ENCODE measurements at places on chromosomes 13 and 19. TPM values are rescaled to one million over a fixed set of nuclear protein-coding genes. Genes with fewer than 3 reads are reported as not detected.
A peak's percentile ranks its signal among the peaks of the same experiment; 100 is the strongest.

DNA sequence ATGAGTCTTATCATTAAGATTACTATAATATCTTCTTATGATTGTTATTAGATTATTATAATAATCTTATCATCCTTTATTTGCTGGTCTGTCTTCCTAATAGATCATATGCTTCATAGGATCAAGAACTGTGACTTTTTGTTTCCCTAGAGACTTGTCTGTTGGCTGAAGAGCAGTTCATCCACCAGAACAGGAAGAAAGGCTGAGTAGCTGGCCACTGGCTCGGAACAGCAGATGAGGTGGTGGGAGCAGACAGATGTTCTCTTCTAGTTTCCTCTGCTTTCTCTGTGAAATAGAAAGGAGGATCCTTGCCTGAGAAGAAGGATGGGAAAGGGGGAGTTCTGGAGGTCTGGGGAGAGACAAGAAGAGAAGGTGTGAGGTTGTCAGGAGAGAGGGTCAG is 120.0 kb downstream of the CCNA1 start:
- DNase-seq, result no peak

- DNase-seq, result no peak
Measured at GRCh38 chr13:80033286-80033685, 307.6 kb downstream of the SPRY2 start.

DNA sequence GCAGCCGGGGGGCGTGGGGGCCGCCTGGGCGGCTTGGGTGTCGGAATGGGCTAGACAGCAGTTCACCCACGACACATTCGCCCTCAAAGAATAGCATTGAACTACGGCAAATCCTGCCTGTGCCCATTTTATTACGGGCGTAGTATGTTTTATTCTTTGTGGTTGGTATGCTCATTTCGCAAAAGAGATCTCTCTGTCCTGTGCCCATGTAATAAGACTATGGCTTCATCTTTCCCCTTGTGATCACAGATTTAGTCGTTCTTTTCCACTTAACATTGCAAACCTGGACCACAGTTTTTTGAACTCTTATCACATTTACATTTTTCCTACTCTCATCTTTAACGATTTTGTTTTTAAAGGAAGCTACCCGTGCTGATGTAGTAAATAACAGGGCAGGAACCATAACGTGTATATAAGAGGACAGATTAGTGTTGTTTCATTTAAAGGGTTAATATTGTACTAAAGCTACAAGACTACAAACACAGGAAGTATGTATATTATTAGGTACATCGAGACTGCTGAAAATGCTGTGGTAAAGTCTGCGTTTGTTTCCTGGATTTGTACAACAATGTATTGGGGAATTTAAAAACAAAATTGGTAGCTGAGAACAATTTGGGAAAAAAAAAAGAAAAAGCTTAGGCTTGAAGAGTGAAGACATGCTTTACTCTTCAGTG is 3.2 kb upstream of the MYCBP2 start:
- DNase-seq, result no peak

DNA sequence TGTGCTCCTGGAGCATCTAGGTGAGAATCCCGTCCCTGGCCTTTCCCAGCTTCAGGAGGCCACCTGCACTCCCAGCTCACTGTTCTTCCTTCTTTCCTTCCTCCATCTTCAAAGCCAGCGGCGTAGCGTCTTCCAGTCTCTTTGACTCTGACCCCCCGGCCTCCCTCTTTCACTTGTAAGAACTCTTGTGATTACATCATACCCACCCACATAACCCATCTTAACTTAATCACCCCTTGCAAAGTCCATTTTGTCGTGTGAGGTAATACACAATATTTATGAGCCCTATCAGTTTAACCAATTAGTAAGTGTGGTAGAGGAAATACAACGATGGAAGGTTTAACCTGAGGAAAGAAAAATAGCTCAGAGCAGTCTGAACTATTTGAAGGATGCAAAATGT is 4.6 kb upstream of the CDC16 start:
- no peak for DNase-seq

GRCh38 chr13:90485436-90485835 is 862.1 kb upstream of the MIR17HG start:
- DNase-seq, result peak; percentile 45

DNA sequence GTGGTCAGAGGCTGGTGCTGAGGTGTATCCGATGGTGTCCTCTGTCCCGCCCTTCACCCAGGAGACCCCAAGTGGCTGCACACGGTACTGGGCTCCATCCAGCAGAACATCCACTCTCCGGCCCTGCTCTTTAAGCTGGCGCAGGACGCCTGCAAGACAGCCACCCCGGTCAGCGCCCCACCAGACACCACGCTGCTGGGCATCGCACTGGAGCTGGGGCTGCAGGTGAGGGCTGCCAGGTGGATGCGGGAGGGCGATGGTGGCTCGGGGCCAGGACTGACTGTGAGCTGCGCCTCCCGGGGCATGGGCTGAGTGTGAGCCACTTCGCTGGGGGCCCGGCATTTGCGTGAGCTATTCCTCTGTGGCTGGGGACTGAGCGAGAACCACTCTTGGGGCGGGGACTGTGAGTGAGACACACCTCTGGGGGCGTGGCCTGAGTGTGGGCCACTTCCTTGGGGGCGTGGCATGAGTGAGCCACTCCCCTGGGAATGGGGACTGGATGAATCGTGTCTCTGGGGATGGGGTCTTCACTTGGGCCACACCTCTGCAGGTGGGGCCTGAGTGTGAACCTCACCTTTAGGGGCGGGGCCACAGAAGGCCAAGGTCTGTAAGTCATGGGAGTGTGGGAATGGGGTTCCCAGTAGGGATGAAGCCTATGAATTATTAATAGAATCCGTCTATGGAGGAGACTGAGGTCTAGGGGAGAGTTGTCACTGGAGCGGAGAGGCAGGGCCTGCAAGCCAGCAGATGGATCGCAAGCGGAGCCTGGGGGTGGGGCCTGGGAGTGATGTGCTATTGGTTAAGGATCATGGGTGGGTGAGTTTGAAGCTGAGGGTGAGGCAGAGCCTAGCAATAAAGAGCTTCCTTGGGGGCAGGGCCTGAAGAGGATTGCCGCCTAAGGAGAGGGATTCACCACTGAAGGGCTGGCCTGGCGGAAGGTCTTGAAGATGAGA is 30.5 kb downstream of the ZSWIM4 start:
- peak; percentile 50 for DNase-seq

DNA sequence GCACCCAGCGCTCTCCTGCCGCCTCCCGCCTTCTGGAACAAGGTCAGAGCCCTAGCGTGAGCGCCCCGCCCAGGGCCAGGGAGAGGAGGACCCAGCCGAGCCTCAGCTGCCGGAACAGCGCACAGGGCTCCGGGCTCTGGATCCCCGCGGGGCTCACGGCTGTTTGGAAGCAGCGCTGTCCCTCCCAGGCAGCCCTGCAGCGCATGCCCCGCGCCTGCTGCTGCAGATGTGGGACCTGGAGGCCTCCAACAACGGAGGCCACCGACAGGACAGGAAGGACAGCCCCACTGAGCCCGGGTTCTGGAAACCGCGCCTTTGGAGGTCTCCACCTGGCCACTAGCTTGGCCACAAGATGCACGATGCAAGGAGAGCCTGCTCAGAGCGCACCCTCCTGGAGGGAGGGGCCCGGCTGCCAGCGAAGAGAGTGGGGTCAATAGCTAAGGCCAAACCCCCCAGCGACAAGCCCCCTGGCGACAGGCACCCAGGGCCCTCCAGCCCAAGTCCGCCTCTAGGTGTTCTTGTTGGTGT is 12.6 kb downstream of the ZSCAN18 start:
- no peak for DNase-seq

GRCh38 chr13:72963762-72964161 is 95.0 kb upstream of the KLF5 start:
- DNase-seq, result no peak

CLEC17A gene
- total RNA-seq, result not detected

GRK1 gene
- total RNA-seq, result not detected

GJB2 gene
- total RNA-seq, result 12.9 TPM

HIPK4 gene
- total RNA-seq, result not detected

SIGLEC9 gene
- total RNA-seq, result not detected

DNAJB1 gene
- 97.4 TPM for total RNA-seq

ZNF221 gene
- 1.2 TPM for total RNA-seq
